ENCODE measurements at places on chromosomes 5 and 9. TPM values are rescaled to one million over a fixed set of nuclear protein-coding genes. Genes with fewer than 3 reads are reported as not detected.

DNA sequence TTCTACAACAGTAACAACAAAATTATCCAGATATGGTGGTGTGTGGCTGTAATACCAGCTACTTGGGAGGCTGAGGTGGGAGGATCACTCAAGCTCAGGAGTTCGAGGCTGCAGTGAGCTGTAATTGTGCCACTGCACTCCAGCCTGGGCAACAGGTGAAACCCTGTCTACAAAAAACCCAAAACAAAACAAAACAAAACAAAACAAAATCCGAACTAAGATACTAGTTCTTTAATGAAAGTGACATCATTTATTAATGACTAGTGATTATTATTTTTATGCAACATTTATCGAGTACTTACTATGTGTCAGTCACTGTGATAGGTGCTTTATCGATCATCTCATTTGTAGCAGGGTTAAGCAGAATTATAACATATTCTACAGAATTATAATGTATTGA, 196.9 kb upstream of the GDNF start:
- H3K27me3 ChIP-seq, result no peaks in the 10 kb centered on the region
- H3K36me3 ChIP-seq, result no peaks in the 10 kb centered on the region
- DNase-seq, result no peak
- no peak overlapping the region for H3K4me3 ChIP-seq
- H3K27ac ChIP-seq, result no peak overlapping the region

DNA sequence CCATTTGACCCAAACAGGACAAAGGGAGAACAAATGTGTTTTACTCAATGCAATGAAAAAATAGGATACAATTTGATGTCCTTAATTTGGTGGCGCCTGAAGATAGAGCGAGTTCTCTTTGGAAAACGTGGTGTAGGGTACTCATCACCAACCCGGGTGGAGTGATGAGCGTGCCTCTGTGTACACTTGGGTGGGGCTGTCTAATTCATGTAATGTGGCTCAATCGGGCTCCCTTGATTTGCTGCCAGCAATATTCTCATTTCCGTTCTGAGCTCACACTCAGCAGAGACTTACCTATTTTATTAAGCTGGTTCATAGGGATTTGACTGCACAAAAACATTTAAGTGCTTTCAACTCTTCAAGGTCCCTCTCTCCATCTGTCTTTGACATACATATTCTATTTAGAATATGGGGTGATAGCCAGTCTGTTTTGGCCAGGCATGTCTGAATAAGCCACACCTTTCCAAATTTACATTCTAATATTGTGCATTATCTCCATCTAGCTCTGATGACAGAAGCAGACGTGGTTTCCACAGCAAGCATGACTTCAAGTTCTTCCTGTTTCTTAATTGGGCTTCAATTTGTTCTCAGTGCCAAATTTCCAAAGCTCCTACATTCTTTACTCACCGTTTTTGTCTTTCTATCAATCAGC, 162.5 kb downstream of the IRX2 start:
- H3K27me3 ChIP-seq, result no peaks in the 10 kb centered on the region
- no peak overlapping the region for H3K4me3 ChIP-seq
- no peaks in the 10 kb centered on the region for H3K4me1 ChIP-seq
- H3K36me3 ChIP-seq, result no peaks in the 10 kb centered on the region
- no peak overlapping the region for H3K27ac ChIP-seq

GRCh38 chr9:90137801-90138200, 504.8 kb downstream of the DIRAS2 start:
- H3K4me3 ChIP-seq, result no peak overlapping the region
- no peaks in the 10 kb centered on the region for H3K27me3 ChIP-seq
- no peak for DNase-seq
- H3K36me3 ChIP-seq, result no peaks in the 10 kb centered on the region
- H3K4me1 ChIP-seq, result no peaks in the 10 kb centered on the region
- no peak overlapping the region for H3K27ac ChIP-seq

The TXNDC8 gene
- not detected for total RNA-seq

The SLC23A1 gene
- total RNA-seq, result not detected

The VCAN gene
- total RNA-seq, result 278 TPM

The WDR38 gene
- not detected for total RNA-seq

The ACTBL2 gene
- not detected for total RNA-seq

The FOXD4L3 gene
- not detected for total RNA-seq

Measured in H9 (cell line).